Activated CD8-positive, alpha-beta memory T cell treated with anti-CD3 and anti-CD28 coated beads for 24 hours (primary cell): ENCODE measurements at places on chromosomes 2 and 18.

DNA sequence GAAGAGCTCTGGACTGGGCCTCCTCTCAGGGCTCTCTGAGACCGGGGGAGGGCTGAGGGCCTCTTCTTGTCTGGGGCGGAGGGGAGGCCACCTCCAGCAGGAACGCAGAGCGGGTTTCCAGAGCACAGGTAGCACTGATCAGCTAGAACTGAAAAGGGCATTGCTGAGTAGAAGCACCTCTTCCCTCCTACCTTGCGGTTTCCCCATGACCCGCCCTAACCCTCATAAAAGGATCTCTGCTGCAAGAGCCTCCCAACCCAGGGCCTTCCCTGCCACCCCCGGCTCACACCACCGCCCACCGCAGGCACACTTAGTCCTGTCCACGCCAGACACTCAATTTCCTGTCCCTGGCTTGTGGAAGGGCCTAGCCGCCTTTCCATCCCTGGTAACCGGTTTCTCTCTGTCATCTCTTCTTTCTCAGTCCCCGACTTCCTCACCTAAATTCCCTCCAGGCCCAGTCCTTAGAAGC lies 966 bp downstream of the ADCY3 start:
- peak; percentile 81 for DNase-seq

DNA sequence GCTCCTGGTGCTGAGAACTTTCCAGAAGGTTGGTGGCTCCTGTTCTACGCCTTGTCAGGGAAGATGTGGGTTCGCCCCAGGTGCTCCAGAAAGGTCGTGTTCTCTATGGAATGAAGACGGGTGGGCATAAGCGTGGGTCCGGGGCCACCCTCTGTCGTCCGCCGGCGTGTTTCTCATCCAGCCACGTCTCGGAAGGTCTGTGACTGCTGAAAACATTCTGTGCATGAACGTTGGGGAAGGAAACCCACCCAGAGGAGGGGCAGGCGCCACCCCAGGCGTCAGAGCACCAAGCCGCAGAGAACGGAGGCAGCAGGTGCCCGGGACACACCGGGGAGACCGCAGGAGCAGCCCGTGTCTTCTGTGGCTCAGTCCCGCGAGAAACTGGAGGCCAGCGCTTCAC lies 118.2 kb downstream of the RTP5 start:
- no peak for DNase-seq

DNA sequence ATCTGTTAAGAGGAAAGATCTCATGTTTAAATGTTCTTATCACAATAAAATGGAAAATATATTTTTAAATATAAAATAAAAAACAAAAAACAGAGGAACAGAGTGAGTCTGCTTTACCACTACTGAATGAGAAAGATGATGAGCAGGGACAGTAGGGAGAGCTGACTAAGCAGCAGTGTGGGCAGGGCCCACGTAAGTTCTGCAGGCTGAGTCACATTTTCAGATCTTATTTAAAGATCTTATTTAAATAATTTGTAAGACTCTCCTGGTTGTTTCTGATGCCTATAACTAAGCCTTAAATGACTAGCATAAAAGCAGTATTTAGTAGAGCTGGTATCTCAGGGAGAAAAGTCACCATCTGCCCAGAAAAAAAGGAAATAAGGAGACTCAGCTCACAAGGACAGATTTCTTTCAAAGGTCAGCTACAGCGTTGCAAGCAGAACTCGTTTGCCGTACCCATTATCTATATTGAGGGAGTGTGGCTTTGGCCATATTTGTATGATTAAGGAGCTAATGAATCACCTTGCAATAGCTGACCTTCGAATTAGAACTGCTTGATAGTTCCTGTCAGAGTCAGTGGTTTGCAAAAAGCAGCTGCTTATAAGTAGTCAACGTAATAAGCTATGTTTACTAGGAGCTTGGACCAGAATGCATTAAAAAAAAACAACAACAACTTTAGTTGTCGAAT lies 322.1 kb upstream of the CHAC2 start:
- DNase-seq = no peak

- DNase-seq = no peak
Observed at GRCh38 chr18:40017021-40017420, 1938.0 kb upstream of the PIK3C3 start.

- no peak for DNase-seq
Observed at GRCh38 chr2:43701111-43701510, 24.9 kb upstream of the C1GALT1C1L start.

GRCh38 chr2:98737848-98738247 lies 6.9 kb upstream of the MGAT4A start:
- DNase-seq = no peak

- DNase-seq = peak; percentile 81
Observed at GRCh38 chr2:25822190-25823117, 55.8 kb downstream of the ASXL2 start.

DNA sequence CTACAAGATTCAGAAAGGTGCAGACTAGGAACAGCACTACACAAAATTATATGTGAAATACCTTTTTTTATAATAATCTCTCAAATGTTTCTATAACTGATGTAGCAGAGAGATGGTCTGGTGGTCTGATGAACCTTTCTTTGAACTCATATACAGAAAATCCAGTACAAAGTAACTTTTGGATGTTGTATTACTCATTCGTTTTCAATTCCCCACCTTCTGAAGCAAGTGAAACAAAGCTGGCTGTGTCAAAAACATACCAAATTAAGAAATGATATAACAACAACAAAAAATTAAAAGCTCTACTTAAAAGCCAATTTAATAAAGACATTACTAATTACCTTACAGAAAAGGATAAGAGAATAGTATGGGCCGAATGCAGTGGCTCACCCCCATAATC lies 38.7 kb downstream of the MEMO1 start:
- no peak for DNase-seq

GRCh38 chr2:181780047-181780651 lies 99.8 kb upstream of the NEUROD1 start:
- no peak for DNase-seq

DNA sequence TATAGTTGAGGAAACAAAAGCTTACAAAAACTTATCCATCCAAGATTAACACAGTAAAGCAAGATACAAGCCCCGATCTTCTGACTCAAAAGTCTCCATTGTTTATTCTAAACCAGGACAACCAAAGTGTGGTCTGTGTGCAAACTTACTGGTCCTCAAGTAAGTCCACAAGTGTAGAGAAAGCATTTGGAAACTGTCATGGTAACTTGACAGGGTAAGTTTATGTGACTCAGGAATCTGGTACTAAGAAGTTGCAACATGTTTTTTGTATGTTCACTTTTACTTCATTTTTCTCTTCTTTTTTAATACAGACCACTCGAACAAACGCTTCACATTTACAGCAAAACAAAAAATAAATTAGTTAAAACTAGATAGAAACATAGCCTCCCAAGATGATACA lies 9.4 kb downstream of the MBD2 start:
- no peak for DNase-seq

- DNase-seq = peak; percentile 93
Observed at GRCh38 chr2:219218732-219219701, at the start of gene ABCB6. ABCB6 (minus strand) TSS chr2:219218958; CDS start chr2:219218673, 285 bp downstream.

DNA sequence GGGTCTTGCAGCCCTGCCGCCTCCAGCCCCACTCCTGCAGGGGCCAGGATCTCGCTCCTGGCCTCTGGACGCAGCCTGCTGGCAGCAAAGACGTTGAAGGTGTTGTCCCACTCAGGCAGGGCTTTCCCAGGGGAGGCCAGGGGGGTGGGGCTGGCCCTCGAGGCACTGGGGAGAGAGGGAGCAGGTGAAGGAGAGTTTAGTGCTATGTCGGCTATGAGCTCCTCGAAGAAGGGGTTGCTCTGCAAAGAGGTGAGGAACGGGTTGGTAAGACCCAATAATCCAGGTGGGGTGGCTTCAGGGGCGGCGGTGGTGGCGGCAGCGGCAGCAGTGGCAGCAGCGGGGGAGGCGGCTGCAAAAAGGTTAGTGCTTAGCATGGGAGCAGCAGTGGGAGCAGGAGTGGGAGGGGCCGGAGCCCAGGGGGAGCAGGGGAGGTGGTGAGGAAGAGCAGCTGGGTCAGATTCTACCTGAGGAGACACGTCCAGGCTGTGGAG lies 9.7 kb upstream of the SFXN5 start:
- DNase-seq = no peak

- peak; percentile 55 for DNase-seq
Observed at GRCh38 chr2:91442246-91442905, 2750.9 kb downstream of the RPIA start.

- no peak for DNase-seq
Observed at GRCh38 chr2:195903956-195904355, 164.7 kb downstream of the DNAH7 start.

- DNase-seq = no peak
Observed at GRCh38 chr2:105428387-105429018, 29.7 kb upstream of the FHL2 start.

DNA sequence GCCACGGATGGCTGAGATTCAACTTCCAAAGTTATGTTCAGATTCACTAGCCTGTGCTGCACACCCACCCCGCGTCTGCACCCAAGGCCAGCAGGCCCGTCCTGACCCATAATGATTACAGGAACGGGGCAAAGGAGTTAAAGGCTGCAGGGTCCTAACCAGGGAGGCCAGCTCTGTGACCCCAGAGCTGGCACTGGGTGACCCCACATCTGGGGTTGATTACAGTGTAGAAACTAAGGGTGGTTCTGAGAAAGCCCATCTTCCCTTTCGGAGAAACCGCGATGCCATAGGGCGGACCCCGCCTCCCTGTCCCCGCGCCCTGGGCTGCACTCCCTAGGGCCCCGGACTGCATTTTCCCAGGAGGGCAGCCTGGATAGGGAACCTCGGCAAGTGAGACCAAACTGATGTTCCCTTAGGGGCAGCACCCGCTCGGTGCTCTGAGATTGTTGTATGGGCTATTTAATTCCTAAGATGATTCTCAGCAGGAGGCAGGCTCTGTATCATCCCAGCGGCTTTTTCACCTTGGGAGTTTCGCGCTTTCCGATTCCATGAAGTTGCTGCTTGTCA lies 2.2 kb upstream of the GPR148 start:
- DNase-seq = peak; percentile 57

DNA sequence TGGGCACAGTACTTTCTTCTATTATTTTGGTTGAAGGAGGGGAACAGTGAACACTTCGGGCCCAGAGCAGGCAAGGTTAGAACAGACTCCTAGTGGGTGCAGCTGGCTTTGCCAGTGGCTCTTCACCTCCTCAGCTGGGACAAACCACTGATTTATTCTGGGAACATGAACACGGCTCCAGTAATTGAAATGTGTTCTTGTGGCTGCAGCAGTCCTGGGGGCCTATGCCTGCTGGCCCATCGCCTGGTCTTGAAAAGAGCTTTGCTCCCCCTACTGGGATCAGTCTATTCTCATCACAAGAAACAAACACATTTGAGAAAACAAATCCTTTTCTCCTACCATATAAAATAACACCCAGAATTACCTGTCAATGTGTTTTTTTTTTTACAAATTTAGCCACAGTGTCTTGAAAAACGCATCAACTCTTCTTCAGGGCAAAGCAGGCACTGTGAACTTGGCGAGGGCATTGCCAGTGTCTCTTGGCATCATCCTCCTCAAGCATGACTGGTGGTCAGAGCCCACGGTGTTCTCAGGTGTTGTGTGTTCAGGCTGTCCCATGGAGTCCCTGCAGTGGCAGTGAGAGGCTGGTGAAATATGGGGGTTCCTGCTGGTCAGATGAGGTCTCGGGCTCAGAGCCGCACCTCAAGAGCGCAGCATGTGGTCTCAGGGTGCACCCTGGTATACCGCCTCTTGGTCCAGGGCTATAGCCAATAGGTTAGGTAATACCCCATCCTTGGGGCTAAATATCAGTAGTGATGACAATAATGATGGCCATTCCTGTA lies 51.3 kb downstream of the RNF144A start:
- DNase-seq = no peak

- no peak for DNase-seq
Observed at GRCh38 chr2:200129721-200130462, 174.5 kb downstream of the MAIP1 start.

DNA sequence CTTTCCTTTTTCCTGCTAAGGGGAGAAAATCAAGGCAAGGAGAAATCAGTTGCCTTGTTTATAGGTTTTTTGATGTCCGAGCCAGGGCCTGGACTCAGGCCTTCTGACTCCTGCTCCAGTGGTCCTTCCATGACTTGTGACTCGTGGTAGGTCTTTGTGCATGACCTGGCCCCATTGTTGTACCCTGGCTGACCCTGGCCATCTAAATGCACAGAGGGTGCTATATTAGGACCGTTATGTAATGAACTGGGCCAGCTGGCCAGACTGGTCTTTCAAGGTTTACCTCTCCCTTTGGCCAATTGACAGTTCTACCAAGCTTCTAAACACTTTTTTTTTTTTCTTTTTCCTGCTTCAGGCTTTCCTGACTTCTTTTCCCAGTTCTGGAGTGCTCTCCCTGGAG lies 81.1 kb downstream of the SETBP1 start:
- no peak for DNase-seq

DNA sequence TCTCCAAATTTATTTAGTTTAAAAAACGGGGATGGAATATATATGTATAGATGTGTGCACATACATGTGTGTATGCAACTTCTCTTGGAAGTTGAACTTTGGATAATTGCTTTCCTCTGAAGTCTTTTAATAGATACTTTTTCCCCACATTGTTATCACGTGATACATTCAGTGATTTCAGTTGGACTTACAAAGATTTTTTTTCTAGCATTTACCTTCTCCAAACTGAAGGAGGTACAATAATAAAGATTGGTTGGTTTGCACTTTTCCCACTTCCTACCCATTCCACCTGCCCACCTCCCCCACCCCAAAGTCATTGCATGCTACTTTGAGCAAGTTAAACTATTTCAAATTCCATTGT lies 206.1 kb upstream of the FSHR start:
- no peak for DNase-seq

DNA sequence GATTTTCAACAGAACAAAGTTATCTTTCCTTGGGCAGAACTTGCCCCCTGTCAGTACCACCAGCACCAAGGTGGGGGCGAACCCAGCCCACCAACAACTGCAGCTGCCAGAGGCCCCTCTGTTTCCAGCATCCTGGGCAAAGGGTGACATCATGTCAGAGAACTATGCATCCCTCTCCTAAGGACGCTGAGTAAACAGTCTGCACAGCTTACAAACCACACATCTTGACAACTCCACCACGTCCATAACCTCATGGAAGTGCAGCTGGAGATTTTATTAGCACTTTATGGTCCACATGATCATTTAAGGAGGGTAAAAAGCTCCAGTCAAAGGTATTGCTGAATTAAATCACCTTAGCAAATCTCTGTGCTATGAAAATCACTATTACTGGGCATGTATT lies 40.4 kb downstream of the PIEZO2 start:
- no peak for DNase-seq

DNA sequence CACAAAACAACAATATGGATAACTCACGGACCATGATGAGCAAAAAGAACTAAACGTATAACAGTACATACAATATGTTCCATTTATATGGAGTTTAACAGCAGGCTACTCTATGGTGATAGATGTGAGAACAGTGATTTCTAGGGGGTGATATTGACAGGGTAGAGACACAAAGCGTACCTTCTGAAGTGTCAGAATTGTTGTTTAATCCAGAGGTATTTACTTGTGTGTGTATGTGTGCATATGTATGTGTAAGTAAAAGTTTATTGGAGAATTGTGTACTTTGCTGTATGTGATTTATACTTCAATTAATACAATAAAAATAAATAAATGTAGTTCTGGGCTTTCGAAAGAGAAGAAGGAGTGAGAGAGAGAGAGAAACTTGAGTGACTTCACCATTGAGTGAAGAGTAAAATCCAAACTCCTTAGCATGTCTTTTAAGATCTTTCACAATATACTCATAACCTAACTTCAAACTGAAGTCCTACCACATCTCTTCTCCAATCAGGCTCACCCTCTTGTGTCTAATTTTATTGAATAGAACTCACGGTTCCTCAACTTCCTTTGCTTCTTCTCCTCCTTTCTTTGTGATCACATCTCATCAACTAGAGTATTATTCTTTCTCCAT lies 126.0 kb upstream of the KLF7 start:
- DNase-seq = no peak

GRCh38 chr2:31136732-31137131 lies 1.5 kb downstream of the GALNT14 start:
- DNase-seq = no peak
